ENCODE measurements at places on chromosomes 6 and 20.

- no peak for DNase-seq
Observed at GRCh38 chr20:23613676-23614075, 8.0 kb upstream of the CST9 start.

GRCh38 chr6:143937668-143937970 is 70.4 kb downstream of the PLAGL1 start:
- DNase-seq = no peak

- no peak for DNase-seq
Observed at GRCh38 chr6:126481319-126481718, 141.4 kb downstream of the CENPW start.

DNA sequence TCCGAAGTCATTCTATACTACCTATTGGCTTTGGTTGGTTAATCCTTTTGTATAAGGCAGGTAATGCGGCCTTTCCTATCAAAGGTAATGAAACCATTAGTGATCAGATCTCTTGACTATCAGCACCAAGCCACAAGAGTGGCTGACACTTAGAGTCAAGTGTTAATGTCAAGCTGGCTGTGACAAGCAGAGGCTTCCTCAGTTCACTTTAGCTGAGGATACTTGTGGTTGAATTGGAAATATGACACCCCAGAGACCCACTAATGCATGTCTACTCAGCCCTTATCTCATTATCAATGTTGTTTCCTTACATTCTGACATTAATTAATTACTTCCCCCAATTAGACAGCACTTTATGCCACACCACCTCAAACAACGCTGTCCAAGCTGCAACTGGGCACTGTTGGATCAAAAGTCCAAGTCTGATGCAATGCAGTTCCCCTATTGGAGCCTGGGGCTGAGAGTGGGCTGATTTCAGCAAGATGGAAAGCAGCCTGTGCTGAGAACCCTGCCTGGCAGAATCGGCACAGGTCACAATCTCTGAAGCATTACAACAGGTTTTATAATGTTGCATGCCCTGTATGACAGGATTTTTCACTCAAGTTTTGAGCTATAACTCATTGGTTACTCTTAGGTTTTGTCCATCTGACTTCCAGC is 273.5 kb downstream of the COL12A1 start:
- no peak for DNase-seq

GRCh38 chr6:157261606-157262005 is 61.7 kb downstream of the TMEM242 start:
- DNase-seq = no peak

DNA sequence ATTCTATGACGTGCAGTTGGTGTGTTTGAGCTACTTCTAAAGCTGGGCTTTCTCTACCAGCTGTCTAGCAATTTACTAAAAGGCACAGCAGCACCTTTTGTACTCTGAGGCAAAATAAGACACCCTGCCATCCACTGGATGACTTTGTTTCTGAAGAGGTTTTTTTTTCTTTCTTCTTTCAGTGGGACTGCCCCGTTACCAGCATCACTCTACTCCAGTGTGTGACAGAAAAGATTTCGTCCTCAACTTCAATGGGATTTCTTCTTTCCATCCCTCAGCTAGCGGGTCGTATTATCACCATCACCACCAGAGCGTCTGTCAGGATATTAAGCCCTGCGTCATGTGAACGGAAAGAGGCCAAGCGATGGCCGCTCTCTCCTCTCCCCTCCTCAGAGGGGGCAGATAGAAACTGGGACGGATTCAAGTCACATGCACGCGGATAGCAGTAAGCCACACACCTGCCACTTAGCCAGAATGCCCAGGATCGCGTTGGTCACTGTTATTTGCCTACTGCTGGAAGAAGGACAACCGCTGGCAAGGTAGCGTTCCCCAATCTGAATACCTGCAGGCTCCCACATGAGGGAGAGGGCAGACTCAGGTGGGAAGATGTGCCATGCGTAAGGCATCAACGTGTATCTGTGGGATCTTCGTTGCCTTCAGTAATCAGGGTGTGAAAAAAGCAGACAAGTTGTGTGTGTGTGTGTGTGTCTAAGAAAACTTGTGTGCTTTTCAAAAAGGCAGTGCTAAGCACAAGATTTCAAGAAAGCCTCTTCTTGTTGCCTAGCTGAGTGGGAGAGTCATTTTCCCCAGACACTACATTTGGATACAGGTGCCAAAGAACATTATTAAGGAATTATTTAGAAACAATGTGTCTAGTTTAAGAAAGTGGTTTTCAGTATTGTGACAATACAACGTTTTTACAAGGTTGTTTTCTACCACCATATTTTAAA is 5.4 kb downstream of the FOXF2 start:
- DNase-seq = no peak

- no peak for DNase-seq
Observed at GRCh38 chr20:22575737-22576136, 8.6 kb downstream of the FOXA2 start.

GRCh38 chr6:55892749-55893357 is 17.5 kb upstream of the BMP5 start:
- DNase-seq = no peak

DNA sequence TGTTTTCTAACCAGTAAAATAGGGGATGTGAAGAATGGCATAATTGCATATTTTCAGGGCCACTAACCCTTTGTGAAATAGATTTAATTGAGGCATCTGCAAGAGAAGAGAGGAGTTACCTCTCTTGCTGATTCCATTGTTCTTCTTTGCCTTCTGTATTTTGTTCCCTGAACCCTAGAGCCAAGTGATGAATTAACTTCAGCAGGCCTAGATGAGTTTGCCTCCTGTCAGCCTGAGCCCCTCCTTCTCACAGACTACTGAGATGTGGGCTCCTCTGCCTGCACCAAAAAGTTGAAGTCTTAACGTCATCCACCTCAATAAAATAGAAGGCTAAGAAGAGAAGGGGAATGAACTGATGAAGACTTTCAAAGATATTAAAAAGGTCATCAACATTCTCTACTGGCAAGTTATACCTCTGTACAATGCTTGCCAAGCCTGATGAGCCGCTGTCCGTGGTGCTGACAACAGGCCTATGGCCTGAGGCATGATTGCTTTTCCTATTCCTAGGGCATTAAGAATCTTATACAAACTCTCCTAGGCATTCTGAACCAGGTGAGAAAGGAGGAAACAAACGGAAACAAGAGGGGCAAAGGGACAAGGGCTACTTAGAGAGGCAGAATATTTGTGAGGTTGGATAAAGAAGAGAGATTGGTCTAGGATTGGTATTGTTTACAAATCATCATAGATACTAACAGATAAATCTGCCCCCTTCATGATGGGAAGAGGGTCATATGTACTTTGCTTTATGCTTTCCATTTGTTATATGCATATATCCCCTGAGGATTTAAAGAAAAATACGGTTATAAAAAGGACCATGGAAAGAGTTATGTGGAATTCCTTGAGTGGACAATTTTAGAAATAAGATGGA is 46.8 kb downstream of the CD24 start:
- no peak for DNase-seq

- DNase-seq = no peak
Observed at GRCh38 chr6:47126647-47127391, 84.7 kb upstream of the ADGRF1 start.

- DNase-seq = no peak
Observed at GRCh38 chr6:167152862-167153261, 4.9 kb downstream of the GPR31 start.

Measured in T-helper 2 cell (primary cell).